ENCODE measurements at places on chromosomes 6 and 20.
A peak's percentile ranks its signal among the peaks of the same experiment; 100 is the strongest.

DNA sequence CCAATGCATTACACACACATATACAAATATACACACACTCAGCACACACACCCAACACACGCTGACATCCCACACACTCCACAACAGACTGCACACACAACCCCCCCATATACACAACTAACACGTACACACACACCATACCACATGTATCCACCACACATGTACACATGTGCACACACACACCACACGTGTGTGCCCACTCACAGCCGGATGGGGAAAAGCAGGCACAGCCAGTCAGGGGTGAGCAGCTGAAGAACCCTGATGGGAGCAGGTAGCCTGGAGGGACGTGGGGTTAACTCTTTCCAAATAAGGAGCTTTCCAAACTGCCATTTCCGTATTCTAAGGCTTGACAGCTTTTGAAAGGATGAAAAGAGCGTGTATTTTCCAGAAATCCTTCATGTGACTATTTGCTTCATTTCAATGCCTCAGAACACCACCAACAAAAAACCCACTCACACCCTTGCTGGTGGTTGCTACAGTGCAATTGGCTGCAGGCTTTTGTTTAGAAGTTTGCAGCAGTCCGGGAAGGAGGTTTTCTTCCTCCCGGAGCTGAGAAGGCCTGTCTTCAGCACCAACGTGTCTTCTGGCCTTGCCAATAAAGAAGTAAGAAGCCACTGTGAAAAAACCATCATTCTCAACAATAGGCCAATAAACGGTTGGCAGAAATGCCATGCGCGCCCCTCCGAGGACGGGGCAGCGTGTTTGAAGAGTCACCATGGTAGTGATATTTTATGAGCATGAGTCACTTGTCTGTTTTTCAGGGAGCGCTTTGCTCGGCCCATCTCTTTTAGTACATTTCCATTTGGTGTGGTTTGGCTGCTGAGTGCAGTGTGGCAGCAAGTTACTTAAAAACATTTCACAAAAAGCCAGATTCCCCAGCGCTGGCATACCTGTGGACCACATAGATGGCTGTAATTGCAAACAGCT is 131.3 kb upstream of the GMDS start:
- DNase-seq, result no peak

DNA sequence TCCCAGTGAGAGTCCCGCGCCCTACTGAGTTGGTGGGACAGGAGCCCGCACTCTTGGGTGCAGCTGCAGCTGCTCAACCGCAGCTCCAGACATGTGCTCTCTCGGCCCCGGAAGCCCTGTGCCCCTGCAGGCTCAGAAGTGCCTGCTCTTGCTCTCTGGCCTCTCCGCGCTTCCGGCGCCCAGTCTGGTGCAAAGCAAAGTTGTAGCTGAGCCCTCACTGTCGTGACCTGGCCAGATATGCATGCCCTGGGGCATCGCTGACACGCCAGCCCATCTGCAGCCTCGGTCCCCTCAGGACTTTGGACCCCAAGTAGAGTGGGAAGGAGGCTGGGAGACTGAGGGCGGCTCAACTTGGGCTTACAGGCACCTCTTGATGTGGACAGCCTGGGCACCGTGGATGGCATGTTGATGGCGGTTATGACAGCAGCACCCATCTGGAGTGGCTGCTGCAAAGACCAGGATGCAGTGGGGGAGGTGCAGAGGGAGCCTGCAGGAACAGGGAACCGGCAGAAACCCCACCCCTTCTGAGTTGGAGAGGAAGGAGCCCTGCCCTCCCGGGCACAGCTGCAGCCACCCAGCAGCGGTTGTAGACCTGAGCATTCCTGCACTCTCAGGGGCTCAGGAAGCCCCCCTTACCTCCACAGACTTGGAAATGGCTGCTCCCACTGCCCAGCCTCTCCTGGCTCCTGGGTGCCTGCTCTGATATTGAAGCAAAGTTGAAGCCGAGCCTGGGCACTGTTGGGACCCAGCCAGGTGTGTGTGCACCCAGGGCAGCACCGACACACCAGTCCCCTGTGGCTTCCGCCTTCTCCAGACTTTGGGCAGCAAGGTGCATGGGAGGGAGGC is 462.6 kb downstream of the TBC1D32 start:
- no peak for DNase-seq

GRCh38 chr6:30192076-30192475 is 21.1 kb downstream of the TRIM26 start:
- no peak for DNase-seq

DNA sequence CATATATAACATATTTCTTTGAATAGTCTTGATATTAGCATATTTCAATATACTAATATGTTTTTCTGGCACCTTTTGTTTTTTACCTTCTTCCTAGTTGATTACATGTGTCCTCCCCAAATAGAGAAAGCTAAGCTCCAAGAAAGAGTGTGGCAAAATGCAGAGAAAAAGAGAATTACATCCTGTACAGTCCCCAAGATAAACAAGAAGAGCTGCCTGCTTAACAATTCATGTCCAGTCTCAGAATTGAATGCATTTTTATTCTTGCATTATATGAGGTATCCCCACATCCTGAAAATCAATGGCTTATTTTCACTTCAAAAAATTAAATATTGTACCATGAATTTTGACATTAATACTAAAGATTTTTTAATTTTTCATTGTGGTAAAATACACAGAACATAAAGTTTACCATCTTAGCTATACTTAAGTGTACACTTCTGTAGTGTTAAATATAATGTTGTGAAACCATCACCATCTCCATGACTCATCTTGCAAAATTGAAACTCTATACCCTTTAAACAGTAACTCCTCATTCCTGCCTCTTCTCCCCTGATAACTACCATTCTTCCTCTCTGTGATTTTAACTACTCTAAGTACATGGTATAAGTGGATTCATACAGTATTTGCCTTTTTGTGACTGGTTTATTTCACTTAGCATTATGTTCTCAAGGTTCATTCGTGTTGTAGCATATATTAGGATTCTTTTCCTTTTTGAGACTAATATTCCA is 490.3 kb downstream of the COL12A1 start:
- no peak for DNase-seq

GRCh38 chr6:136250686-136251008 is 536 bp upstream of the MTFR2 start:
- DNase-seq, result no peak

- DNase-seq, result no peak
These were observed 47.5 kb downstream of the ADGRG6 start for GRCh38 chr6:142349215-142349823.

GRCh38 chr6:44415449-44415848 is 27.9 kb downstream of the CDC5L start:
- DNase-seq, result no peak

DNA sequence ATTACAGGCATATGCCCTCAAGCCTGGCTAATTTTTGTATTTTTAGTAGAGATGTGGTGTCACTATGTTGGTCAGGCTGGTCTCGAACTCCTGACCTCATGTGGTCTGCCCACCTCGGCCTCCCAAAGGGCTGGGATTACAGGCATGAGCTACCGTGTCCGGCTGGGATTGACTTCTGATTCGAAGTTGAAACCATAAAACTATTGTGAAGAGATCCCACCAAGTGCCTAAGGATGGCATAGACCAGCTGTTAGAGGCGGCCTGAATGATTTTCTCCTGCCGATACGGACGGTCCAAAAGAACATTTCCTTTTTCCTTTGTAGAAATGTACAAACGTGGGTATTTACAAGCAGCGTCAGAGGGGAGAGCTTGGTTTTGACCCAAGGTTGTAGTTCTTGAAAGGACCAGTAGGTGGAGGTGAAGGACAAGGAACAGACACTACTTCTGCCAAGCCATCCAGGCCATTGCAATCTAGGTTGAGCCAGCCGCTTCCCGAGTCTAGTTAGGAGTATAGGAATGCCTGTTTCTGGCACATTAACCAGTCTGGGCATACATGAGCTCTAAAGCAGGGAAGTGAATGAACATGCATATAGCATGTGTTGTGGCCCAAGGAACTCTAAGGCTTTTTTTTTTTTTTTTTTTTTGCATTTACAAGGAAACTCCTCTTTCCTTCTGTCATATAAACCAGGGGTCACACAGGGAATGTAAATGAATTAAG is 29.0 kb downstream of the MOCS3 start:
- peak; percentile 91 for DNase-seq

- DNase-seq, result no peak
These were observed 23.4 kb downstream of the PACSIN1 start for GRCh38 chr6:34489207-34489805.

GRCh38 chr6:10411131-10411970 is 3.5 kb downstream of the TFAP2A start:
- DNase-seq, result no peak

DNA sequence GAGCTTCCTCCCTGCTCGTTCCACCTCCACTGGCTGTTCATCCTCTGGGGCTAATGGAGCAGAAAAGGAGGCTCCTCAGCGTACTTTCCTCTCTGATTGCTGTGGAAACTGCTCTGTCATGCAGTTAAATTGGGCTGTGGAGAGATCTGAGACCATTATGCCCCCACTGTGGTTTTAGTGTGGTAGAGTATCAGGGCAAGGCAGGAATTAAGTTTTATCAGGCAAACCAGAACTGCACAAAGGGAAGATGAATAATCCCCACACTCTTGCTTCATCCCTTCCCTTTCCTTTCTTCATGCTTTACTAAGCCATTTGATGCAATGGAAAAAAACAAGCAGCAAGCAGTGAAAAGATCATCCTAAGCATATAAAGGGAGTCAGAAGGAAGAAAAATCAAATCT is 11.9 kb upstream of the ME1 start:
- DNase-seq, result no peak

GRCh38 chr20:63091901-63092659 is 85.3 kb upstream of the BHLHE23 start:
- no peak for DNase-seq

GRCh38 chr6:11329726-11330412 is 97.4 kb upstream of the NEDD9 start:
- no peak for DNase-seq

DNA sequence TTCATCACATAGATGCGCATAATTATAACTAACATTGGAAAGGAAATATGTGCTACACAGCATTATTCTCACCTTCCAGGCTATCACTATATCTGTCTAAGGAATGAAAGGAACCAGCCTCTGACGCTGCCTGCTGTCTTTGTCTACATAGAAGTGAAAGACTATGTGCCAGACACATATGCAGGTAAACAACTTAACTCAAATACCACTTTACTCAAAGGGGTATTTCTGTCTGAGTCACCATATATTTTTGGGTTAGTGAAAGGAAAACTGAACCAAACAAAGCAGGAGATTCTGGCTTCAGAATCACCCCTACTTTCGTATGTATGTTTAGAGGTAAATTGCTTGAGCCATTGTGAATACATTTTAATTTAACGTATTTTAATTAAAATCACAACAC is 328.6 kb upstream of the PLCB4 start:
- DNase-seq, result no peak

GRCh38 chr6:110597761-110598160 is 121.3 kb upstream of the SLC22A16 start:
- DNase-seq, result no peak

DNA sequence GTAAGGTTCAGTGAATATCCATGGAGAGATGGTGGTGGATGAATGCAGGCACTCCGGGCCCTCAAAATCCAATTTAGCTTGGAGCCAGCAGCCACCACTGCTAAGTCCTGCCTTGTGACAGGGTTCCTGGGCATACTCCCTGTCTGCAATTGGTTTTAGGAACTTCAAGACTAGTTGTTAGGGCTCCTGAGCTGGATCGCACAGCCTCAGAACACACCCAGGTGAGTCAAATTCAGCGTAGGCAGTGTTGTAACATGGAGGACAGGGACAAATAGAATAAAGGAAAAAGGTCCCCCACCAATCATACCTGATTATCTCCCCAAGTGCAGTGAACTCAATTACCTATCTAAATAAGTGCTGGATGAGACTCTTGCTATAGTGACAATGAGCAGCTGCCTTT is 74.6 kb downstream of the PERP start:
- DNase-seq, result no peak

GRCh38 chr6:105135907-105136430 is 43.8 kb downstream of the POPDC3 start:
- no peak for DNase-seq

DNA sequence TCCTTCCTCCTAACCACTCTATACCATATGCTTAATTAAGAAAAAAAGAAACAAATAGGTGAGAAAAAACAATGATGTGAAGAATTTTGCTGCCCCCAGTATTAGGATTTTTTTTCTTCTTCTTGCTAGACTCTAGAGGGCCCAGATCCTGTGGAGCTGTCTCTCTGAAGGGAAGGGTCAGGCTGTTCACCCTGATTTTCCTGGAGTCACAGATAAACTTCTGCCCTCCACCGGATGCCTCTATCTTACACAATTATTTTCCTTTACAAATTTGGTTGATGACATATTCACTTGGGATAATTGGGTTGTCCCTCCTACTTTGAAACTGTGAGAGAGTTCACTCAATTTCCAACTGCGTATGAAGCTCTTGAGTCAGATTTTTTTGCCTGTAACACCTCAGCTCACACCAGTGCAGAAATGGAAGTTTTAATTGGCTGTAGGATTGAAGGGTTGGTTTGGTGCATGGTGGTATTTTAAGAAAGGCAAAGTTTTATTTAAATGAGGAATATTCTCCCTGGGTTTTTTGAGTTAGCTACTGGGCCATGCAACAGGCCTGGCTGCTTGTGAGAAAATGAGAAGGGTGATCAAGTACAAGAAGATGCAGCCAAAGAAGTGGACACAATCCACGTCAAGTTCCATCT is 73.7 kb upstream of the ESR1 start:
- DNase-seq, result no peak

GRCh38 chr6:55397986-55398385 is 70.7 kb downstream of the GFRAL start:
- DNase-seq, result no peak

- no peak for DNase-seq
These were observed 174.3 kb downstream of the CDKAL1 start for GRCh38 chr6:20708367-20709124.

DNA sequence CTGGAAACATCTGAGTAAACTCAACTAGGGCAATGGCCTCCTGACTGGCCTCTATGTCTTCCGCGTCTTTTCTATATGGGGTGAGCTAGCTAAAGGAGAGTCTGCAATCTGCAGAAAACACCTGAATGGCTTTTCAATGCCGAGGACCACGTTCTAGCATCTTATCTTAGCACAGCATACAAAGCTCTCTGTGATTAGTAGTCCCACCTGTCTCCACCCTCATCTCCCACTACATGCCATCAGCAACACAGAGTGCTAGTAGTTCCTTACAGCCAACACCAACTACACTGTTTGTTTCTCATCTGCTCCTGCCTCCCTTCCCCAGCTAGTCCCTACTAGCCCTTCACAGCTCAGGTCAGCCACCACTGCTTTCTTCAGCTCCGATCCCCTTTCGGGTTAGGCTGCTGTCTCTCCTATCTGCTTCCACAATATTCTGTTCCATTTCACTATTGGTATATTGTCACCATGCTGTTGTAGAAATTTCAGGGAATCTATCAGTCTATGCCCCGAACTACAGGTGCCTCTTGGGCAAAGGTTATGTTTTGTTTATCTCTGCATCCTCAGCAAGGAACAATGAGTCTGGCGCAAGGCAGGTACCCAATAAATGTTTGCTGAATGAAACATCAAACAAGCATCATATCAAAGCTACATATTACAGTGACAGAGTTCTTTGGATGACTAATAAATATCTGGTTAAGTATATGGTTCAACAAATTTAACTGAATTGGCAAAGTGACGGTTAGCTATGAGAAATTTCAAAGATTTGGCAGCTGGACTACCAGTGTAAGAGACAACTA is 12.2 kb downstream of the LYRM4 start:
- DNase-seq, result no peak

All from muscle of back (tissue), 13 donors.